Activated CD4-positive, CD25-positive, alpha-beta regulatory T cell (primary cell): ENCODE measurements at places on chromosomes 12 and 14.

GRCh38 chr12:1832801-1833595, 12.6 kb downstream of the LRTM2 start:
- no peak for DNase-seq

DNA sequence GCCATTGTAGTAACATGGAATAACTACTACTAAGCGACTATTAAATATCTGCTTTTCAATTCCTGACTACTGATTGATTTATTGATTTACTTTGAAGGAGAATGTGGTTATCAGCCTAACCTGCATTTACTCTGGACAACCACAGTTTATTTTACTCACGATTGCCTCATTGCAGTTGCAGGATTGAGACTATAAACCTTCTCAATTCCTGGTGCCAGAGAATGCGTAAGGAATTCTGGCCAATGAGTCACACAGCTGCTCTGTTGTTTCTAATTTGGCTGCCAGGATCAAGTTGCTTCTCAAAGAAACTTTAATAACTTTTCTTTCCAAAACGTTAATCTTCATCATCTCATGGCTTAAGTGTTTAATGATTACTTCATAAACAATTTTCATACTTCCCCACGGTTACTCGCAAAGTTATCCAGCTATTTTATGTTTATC, 13.1 kb upstream of the TMTC1 start:
- DNase-seq = no peak

- no peak for DNase-seq
These were observed 23.4 kb downstream of the SYNDIG1L start for GRCh38 chr14:74402401-74403251.

GRCh38 chr12:69881771-69882170, 56.7 kb downstream of the MYRFL start:
- no peak for DNase-seq
